ENCODE measurements at places on chromosomes 3 and 15.

DNA sequence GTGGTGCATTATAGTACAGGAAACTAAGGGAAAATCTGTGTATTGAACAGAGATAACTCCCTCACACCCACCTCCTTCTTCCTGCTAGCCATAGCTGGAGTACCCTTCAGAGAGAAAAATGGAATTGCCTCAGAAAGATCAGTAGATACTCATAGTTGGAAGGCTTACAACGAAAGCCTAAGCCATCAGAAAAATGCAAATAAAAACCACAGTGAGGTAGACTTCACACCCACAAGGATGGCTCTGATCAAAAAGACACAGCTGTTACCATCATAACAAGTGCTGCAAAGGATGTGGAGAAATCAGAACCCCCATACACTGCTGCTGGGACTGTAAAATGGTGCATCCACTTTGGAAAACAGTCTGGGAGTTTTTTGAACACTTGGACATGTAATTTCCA, 7.4 kb upstream of the DLG1 start:
- DNase-seq = no peak

DNA sequence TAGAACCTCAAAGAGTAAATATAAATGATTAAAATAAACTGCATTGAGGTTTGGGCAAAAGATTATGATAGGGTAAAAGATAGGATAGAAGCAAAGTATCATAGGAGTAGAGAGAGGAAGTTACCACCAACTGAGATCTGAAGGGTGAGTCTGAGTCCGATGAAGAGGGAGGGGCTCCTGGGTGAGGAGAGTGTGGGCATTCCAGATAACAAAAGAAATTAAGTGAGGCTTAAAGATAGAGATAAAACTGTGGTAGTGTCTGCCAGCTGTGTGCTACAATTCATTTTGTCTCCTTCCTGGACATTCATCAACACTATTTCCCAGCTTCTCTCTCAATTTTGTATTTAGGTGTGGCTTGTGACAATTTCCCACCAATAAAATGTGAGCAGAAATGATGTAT, 343.0 kb upstream of the PLSCR5 start:
- no peak for DNase-seq

DNA sequence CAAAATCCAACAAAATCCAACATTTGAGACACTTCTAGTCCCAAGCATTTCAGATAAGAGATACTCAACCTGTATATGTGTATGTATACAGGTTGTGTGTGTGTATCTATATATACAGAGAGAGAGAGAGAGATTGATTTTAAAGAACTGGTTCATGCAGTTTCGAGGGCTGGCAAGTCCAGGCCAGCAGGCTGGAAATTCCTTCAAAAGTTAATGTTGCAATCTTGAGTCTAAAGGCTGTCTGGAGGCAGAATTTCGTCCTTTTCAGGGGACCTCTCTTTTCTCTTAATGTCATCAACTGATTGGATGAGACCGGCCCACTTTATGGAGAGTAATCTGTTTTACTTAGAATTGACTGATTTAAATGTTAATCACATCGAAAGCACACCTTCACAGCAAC, 199.6 kb upstream of the IL12A start:
- DNase-seq = no peak

GRCh38 chr3:62209101-62209500, 164.2 kb downstream of the FEZF2 start:
- no peak for DNase-seq

- DNase-seq = no peak
Observed at GRCh38 chr3:20935791-20936190, 749.8 kb upstream of the SGO1 start.

DNA sequence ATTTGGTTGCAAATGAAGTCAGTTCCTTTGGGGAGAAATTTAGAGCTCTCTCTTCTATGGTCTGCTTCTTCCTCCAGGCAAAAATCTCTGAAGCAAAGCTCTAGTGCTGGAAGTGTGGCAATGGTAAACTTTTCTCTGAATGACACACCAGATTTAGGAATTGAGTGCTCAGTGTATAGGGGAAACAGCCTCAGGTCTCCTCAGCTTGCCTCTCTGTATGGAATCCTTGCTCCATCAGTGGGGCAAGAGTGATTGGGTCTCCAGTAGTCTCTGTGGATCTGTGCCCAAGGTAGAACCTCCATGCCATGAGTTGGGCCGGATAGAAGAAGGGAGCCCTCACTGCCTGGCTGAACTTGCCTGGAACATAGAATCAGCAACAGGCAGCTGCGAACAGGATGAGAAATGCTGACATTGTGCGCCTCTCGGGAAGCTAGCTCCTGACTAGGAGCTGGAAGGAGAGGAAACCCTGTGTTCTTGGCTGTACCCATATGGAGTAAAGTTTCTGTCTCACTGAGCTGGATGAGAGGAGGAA, 156.1 kb downstream of the WNT7A start:
- DNase-seq = no peak

DNA sequence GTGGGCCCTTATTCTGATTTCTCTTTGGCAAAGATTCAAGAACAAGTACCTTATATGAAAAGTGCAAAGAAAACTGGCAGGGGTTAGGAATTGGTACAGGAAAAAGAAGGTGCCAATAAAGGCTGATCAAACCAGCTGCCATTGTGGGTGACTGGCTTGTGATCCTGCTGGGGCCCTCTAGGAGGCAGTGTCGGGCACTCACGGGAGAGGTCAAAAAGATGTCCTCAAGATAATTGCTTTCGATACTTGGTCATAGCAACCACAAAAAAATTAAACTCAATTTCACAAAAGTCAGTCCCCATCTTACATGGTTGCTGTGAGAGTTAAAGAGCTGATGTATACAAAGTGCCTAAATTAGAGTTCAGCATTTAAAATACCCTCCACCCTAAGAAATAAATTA, 31.0 kb upstream of the CAV3 start:
- no peak for DNase-seq

GRCh38 chr15:91408476-91409076, 308.5 kb downstream of the SV2B start:
- no peak for DNase-seq

- no peak for DNase-seq
Observed at GRCh38 chr15:69476704-69477473, 24.3 kb downstream of the RPLP1 start.

GRCh38 chr15:37880009-37880834, 54.2 kb upstream of the TMCO5A start:
- DNase-seq = no peak

- DNase-seq = no peak
Observed at GRCh38 chr15:55496716-55497115, 11.3 kb downstream of the DNAAF4 start.

GRCh38 chr3:178139116-178139515, 397.1 kb upstream of the KCNMB2 start:
- no peak for DNase-seq

DNA sequence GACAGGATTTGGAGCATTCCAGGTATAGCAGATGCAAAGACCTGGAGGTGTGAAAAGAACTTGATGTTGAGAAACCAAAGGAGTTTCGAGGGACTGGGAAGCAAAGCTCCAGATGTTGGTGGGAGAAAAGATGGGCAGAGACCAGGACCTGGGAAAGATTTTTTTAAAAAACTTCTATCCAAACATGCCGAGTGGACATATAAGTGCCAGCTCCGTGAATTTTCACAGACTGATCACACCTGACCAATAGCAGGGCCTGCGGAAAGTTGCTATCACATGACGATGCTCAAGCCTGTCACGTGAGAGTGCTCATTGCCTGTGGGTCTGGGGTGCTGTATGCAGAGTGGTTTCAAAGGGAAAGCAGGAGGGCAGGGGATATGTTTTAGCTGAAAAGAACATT, 19.9 kb downstream of the SMAD6 start:
- DNase-seq = no peak

DNA sequence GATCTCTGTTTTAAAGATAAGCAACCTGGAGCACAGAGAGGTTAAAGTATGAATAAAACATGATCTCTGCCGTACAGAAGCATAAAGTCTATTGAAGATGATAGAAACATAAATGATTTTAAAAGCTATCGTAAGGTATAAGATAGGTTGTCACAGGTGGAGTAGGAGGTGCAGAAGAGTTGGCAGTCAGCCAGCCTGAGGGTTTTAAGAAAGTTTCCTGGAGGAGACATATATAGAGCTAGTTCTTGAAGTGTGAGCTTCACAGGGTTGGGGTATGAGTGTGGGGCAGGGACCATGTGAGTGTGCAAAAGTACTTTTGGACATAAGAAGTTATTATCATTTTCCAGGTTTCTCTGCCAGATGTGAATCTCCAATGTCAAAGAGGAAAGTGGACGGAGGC, 3.9 kb upstream of the FGF12 start:
- no peak for DNase-seq

GRCh38 chr3:126925411-126926171, 57.3 kb upstream of the PLXNA1 start:
- DNase-seq = no peak
